EH (cell line): ENCODE measurements at places on chromosomes 1 and 21.

DNA sequence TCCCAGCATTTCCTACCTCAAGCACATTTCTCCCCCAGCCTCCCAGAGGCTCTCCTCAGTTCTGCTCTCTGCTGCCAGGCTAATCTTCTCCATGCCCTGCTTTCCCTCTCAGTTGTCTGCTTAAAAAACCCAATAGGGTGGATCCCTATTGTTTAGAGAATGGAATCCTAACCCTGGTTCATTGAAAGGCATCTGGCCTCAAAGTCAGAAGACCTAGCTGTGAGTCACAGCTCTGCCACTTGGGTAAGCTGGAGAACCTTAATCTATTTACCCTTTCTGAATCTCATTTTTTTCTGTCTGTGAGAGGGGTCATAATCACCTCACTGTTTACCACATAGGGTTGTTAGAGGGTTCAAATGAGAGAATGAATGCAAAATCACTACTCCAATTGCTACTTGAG, 12.5 kb upstream of the MYOC start:
- peak; percentile 7 for DNase-seq

- DNase-seq, result no peak
Observed at GRCh38 chr1:215418876-215419447, 148.1 kb upstream of the KCTD3 start.

DNA sequence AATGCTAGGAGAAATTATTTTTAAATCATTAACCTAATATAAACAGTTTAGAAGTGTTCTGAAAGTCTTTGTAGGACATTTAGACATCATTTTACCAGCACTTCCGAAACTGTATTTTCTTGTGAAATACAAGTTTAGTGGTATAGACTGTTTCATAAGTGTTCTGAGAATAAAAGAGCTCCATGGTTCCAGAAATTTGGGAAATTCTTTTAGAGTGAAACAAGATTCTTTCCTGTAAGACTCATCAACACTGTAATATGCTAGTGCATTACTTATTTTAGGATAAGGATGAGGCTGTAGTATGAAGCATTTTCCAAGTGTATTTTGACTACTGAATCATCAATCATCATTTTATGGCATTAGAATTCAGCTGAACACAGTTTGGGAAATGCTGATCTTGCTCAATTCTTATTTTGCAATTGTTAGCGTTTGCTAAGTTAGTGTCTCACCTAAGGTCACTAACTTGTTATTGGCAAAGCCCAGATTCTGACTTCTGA, 73.4 kb downstream of the CEP350 start:
- DNase-seq, result peak; percentile 90

- no peak for DNase-seq
Observed at GRCh38 chr1:56429288-56429687, 150.1 kb downstream of the PLPP3 start.

- DNase-seq, result peak; percentile 3
Observed at GRCh38 chr1:228989992-228990827, 254.9 kb downstream of the RHOU start.

GRCh38 chr1:160758521-160758920, 19.5 kb downstream of the SLAMF7 start:
- DNase-seq, result no peak

DNA sequence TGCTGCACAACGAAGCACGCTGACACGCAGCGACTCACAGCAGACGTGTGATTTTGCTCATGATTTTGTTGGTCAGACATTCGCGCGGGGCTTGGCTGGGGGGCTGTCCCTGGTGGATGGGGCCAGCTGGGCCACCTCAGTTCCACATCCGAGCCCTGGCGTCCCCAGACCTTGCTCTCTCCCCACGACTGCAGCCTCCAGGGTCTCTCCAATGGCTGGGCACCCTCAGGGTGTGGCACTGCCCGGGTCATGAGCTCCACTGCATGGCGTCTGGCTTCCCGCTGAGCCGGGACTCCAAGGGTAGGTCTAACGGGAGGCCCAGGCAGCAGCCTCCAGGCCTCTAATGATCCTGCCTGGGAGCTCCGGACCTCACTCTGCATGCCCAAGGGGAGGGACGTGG, 173.0 kb upstream of the AJAP1 start:
- no peak for DNase-seq

DNA sequence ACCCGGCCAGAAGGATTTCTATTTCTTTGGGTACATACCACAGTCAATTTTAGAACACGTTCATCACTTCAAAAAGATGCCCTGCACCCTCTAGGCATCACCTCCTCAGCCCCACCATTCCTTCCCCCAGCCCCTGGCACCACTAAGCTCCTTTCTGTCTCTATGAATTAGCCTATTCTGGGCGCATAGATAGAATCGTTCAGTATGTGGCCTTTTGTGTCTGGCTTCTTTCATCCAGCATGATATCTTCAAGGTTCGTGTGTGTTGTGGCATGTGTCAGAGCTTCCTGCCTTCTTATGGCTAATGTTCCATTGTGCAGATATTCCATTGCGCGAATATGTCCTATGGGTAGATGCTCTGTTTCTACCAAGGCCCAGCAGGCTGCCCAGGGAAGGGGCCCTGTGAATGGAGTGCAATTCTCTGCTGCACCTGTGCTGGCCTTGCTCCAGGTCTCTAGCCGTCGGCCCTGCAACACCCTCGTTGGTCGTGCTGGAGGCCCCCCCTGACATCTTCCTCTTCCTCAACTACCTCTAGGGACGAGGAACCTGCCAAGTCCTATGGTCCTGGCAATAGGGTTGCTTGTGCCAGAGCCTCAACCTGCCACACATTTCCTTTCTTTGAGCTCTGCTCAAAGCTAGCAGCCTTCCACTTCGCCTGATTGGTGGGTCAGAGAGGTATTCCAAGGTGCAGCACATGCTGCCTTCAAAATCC, 113.5 kb downstream of the RIPK4 start:
- no peak for DNase-seq

- no peak for DNase-seq
Observed at GRCh38 chr21:38660333-38661196, 145.2 kb upstream of the ETS2 start.

DNA sequence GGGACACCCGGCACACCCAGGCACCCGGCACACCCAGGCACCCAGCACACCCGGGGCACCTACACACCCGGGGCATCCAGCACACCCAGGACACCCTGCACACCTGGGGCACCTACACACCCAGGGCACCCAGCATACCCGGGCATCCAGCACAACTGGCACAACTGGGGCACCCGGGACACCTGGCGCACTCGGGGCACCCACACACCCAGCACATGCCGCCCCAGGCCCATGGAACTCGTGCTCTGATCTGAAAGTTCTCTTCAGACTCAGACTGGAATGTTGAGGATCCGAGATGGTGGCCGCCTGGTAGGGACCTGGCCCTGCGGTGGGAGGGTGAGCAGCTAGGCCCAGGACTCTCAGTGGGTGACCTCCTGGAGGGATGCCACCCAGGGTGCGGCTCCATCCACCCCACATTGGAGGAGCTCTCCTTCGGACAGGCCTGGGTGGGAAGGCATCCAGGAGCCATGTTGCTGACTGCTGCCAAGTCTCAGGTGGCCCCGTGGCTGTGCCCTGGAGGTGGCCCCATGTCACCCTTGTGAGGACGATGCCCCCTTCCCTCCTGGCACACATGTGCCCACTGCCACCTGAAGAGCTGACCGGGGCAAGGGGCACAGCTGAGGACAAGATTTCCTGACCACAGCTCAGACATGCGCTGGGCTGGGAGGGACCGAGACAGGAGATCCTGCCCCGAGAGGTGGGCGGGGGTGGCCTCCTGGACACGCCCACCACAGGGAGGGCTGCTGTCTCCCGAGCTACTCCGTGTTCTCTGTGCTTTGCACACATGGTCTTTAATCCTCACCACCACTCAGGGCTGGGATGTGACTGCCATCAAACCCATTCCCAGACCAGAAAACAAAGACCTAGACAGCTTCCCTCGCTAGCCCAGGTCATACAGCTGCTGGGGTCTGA, 37.0 kb downstream of the UBE2G2 start:
- DNase-seq, result no peak

GRCh38 chr1:11616766-11617165, 37.5 kb downstream of the FBXO2 start:
- no peak for DNase-seq

DNA sequence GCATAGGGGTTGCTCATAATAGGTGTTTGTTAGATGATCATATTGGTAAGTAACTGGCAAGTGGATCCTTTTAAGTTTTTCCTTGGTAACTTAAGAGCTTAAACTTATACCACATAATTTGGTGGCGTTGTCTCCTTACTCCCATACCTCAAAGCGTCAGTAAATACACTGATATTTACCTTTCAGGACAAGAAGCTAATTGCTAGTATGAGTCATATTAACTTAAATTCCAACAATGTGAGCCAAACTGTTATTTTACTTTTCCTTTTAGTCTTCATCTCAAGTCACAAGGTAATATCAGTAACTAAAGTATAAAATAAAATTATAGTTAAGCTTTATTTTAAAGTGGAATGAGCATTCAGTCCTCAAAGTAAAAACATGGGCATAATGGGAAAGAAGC, 9.0 kb upstream of the SH3GLB1 start:
- peak; percentile 16 for DNase-seq

DNA sequence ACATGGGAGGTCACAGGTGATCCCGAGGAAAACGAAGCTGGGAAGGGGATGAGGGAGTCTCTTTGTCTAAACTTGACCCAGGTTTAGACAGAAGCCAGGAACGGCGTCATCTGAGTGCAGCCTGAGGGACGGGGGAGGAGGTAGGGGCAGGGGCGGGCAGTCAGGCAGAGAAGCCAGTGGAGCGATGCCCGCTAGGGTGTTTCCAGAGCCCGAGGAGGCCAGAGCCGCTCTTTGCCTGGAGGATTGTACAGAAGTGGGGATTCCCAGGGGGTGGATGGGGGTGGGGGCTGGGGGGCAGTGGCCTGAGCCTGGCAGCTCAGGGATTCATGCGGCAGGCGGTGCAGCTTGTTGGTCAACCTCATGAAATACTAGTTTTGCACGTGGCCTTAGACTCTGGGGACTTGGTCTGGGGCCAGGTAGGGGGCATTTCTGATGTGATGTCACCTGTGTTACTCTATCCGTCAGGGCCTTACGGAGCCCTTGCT, 58.4 kb downstream of the VPS26C start:
- no peak for DNase-seq
